ENCODE measurements at places on chromosomes 16 and 17. TPM values are rescaled to one million over a fixed set of nuclear protein-coding genes. Genes with fewer than 3 reads are reported as not detected.

PRSS33 gene
- total RNA-seq, result not detected

SLC16A13 gene
- 5.4 TPM for total RNA-seq

- DNase-seq, result no peak
Observed at GRCh38 chr16:84034516-84034915, 8.1 kb downstream of the SLC38A8 start.

- DNase-seq, result no peak
Observed at GRCh38 chr17:36463916-36464764, 22.3 kb upstream of the ZNHIT3 start.

- DNase-seq, result no peak
Observed at GRCh38 chr16:80883159-80883642, 78.8 kb upstream of the CDYL2 start.

All from chondrocyte (in vitro differentiated cells).